ENCODE measurements at places on chromosomes 16 and 17.

- DNase-seq, result no peak
These were observed 27.2 kb downstream of the MAP3K14 start for GRCh38 chr17:45289301-45290268.

DNA sequence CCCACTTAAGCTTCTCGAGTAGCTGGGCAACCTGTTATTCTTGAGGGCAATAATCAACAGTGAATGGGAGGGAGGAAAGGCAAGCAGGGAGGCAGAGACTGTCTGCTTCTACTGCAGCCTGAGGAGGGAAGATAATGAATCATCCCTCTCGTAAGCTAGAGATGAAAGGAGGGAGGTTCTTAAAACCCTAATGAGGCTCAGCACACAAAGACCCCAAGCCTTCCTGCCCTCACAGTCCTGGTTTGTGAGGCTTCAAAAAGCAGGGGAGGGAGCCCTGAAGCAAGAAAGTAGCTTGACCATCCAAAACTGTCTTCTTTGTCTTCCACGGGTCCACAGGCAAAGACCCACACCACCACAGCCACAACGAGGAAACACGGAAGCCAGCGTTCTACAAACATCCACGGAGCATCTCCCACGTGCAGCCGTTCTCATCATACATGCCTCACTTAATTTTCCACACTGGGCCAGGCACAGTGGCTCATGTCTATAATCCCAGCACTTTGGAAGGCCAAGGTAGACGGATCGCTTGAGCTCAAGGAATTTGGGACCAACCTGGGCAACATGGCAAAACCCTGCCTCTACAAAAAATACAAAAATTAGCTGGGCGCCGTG is 1.8 kb downstream of the PIK3R5 start:
- DNase-seq, result no peak

- DNase-seq, result no peak
These were observed 5.8 kb upstream of the GNA13 start for GRCh38 chr17:65062171-65062915.

DNA sequence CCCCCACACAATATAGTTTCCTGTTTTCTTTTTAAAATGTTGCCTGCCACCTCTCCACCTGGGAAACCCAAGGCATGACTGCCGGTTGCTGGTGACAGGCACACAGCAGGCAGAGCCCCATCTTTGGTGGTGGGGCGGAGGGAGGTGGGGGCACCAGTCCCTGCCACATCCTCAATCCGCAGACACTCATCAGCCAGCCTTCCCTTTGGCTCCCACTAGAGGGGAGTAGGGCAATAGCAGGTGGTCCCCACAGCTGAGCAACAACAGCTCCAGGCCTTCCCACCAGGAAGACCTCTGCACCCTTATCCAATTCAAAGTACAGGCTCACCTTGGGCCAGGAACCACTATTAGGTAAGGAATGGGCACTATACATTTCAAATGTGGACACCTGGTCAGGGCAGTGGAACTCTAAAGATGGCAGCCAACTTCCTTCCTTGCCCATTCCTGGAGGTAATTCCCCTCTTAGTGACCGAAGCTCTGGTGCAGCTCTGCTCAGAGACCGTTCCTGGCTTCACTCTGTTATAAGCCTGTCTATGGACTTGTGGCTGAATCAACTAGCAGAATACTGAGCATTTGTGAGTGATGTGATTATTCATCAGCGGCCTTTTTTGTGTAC is 13.9 kb downstream of the RECQL5 start:
- no peak for DNase-seq

- DNase-seq, result no peak
These were observed 58.0 kb downstream of the AIPL1 start for GRCh38 chr17:6376931-6377361.

Measured in NCI-H2029 treated with DMSO at 0.1 percent for 48 hours (cell line).